ENCODE measurements at places on chromosomes 6 and 20. TPM values are rescaled to one million over a fixed set of nuclear protein-coding genes. Genes with fewer than 3 reads are reported as not detected.

DNA sequence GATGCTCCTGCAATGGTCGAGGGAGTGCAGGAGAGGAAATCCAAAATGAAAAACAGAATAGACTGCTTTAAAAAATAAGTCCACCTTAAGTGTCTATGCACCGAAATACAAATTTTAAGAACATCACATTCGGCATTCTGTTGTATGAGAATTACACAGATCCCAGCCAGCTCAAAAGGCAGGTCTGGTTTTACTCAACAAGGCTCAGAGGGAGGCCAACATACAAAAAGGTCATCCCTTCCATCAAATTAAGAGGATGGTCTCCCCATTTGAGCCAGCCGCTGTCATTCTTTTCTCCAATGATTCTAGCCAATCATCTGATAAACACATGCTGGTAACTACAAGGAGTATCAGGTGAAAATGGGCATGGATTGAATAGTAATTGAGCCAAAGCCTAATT lies 7.9 kb downstream of the ATXN1 start:
- no peak for DNase-seq

DNA sequence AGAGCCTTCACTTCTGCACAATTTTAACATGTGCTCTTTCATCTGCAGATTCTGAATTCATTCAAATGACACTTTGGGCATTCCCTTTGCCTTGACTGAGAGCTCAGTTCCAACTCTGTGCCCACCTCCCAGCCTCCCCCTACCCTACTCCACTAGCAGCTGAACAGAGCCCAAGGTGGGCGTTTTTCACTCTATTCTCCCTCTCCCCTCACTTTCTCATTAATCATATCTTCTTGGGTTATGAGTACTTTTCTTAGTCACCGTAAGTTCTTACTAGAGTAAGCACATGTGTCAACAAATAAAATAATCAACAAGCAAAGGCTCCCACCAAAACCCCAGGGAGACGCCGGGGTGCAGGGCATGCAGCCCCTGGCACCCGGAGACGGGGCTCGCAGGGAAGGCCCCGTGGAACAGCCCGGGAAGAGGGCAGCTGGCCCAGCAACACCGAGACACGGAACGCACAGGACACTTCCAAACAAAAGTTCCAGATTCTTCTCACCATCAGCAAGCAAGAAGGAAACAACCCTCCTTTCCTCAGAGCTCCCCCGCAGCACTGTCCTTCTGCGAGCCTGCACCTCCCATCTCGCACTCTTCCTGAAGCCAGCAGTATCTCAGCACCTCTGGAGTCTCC lies 34.1 kb downstream of the TAF4 start:
- DNase-seq: no peak

Gene CST4
- total RNA-seq: not detected

Gene GNAS-AS1
- not detected for total RNA-seq

Gene RUNX2
- 4.3 TPM for total RNA-seq

DNA sequence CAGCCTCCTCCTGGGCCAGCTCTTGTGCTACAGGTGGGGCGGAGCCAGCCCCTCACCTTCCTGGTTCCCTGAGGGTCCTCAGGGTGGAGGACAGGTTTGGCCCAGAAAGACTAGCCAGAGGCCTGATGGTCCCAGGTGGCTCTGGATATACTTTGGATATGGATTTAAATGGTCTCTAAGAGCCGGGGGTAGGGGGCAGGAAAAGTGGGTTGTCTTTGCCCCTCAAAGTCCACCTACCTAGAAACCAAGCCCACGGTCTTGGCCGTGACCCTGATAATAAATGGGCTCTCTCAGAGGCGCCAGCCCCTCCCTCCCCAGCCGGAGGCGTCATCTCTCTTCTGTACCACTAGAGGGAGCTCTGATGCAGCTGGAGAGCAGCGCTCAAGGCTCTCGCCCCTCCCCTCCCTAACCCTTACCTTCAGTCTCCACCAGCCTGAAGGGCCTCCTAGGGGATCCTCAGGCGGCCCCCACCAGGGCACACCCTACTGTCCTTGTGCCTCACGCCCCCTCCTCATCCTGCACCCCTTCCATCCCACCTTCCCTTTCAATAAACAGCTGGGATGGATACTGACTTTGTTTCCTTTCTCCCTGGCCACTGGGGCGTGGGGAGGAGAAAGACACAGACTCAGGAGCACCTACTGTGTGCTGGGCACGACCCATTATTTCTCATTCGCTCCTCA lies 7.5 kb downstream of the NRSN2 start:
- no peak for DNase-seq

GRCh38 chr6:13762611-13763441 lies 51.2 kb upstream of the RANBP9 start:
- DNase-seq: no peak

Gene NR2E1
- not detected for total RNA-seq

- no peak for DNase-seq
Observed at GRCh38 chr20:5636841-5637240, 113.4 kb upstream of the SHLD1 start.

Gene SPDEF
- total RNA-seq: not detected

Gene EYS
- total RNA-seq: not detected

- no peak for DNase-seq
Observed at GRCh38 chr6:16712255-16712930, 48.9 kb downstream of the ATXN1 start.

- DNase-seq: no peak
Observed at GRCh38 chr6:165575158-165575549, 87.9 kb downstream of the PDE10A start.

GRCh38 chr6:2020909-2021308 lies 224.5 kb downstream of the GMDS start:
- no peak for DNase-seq

GRCh38 chr6:114158838-114159694 lies 183.8 kb downstream of the HS3ST5 start:
- DNase-seq: no peak

Gene BMP2
- total RNA-seq: 26.9 TPM

- no peak for DNase-seq
Observed at GRCh38 chr20:61668065-61668650, 397.5 kb downstream of the TAF4 start.

DNA sequence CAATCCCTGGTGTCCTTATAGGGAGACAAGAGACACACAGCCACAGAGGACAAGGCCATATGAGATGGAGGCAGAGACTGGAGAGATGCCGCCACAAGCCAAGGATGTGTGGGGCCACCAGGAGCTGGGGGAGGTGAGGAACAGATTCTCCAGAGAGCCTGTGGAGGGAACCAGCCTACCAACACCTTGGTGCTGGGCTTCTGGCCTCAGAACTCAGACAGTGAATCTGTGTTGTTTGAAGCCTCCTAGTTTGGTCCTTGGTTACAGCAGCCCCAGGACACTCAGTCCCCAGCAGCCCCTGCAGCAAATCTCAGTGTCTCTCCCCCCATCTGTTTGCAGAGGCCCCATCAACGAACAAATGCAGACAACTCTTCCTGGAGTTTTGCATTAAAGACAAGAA lies 73.2 kb upstream of the BHLHE23 start:
- no peak for DNase-seq

DNA sequence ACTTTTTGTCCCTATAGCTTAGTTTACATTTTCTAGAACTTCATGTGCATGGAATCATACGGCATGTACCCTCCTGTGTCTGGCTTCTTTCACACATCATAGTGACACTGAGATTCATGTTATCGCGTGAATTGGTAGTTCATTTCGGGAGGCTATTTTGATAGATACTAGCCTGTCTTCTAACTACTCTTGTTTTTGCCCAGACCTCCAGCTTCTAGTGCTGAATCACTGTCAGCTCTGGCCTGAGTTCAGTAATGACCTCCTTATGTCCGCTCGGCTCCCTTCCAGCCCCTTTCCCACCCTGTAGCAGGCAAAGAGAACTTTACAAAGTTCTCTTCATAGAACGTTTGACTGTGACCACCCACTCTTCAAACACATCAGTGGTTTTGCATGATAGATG lies 14.1 kb downstream of the MYBL2 start:
- DNase-seq: no peak

Gene PLN
- not detected for total RNA-seq

Gene PXDC1
- total RNA-seq: 153 TPM

DNA sequence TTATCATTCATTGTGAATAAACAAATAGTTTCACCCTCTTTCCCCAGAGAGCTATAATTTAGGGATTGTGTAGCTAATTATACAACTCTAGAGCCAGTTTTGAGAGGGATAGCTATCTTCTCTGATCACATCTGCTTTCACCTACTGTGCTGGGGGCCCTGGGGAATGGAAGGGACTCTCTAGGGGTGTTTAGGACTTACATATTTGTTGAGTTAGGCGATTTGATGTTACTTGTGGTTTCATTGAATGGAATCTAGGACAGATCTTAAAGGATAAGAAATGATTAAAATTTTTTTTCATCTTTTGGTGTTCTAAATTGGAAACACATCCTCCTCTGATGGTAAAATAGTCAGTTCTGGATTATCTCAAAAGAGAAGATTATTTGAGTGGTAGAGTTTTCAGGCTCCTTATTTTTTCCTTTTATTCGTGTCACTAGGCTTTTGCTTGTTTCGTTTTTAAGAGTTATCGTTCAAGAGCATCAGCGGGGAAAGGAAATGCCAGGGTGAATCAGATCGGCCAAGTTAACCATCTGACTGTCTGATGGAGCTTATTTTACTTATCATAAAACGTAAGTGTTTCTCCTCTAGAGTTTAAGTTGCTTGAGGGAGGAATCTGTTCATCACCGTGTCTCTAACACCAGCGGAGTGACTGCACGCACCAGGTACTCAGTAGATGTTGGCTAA lies 236.7 kb downstream of the FARS2 start:
- peak; percentile 52 for DNase-seq
